PC-9 (cell line): ENCODE measurements at places on chromosomes 1 and 21. TPM values are rescaled to one million over a fixed set of nuclear protein-coding genes. Genes with fewer than 3 reads are reported as not detected.

The S100A1 gene
- total RNA-seq: 0.46 and 1.0 TPM in 2 replicates

The LCE3D gene
- not detected in 2 replicates for total RNA-seq

The CELF3 gene
- not detected in 2 replicates for total RNA-seq

The TMEM82 gene
- total RNA-seq: not detected in 2 replicates

DNA sequence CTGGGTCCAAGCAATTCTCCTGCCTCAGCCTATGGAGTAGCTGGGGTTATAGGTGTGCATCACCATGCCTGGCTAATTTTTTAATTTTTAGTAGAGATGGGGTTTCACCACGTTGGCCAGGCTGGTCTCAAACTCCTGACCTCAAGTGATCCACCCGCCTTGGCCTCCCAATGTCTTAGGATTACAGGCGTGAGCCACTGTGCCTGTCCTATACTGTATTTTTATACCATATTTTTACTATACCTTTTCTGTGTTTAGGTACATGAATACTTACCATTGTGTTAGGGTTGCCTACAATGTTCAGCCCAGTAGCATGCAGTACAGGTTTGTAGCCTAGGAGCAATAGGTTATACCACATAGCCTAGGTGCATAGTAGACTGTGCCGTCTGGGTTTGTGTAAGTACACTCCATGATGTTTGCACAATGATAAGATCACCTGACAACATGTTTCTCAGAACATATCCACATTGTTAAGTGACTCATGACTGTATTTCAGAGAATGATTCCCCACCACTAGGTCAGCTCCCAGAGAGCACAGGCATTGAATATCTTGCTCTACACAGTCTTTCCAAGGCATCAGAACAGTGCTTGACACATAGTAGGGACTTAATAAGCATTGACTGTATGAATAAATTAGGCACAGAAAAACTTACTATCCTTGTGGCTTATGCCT lies 6.0 kb upstream of the CITED4 start:
- H3K27ac ChIP-seq: peak overlapping the region; percentile 90
- no peak overlapping the region for H3K4me3 ChIP-seq
- DNase-seq: no peak
- H3K36me3 ChIP-seq: no peaks in the 10 kb centered on the region
- H3K4me1 ChIP-seq: peaks cover 62% of the 10 kb centered on the region

GRCh38 chr1:42176902-42177519 lies 12.5 kb upstream of the GUCA2A start:
- peak; percentile 44 for DNase-seq
- H3K27ac ChIP-seq: no peak overlapping the region
- H3K4me1 ChIP-seq: peaks cover 19% of the 10 kb centered on the region

DNA sequence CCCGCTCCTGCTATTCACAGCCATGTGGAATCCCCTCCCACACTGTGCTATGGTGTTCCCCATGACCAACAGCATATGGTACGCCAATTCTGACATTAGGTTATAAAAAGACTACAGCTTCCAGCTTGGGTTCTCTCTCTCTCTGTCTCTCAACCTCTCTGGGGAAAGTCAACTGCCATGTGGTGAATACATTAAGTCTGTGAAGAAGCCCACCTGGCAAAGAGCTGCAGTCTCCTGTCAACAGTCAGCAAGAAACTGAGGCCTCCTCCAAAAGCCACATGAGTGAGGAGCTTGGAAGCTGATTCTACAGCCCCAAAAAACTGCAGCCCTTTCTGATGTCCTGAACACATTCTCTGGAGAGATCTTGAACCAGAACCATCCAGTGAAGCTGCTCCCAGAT lies 25.0 kb upstream of the LRRC38 start:
- H3K27me3 ChIP-seq: peaks cover 48% of the 10 kb centered on the region
- no peaks in the 10 kb centered on the region for H3K4me1 ChIP-seq
- H3K27ac ChIP-seq: no peak overlapping the region
- H3K4me3 ChIP-seq: no peak overlapping the region

DNA sequence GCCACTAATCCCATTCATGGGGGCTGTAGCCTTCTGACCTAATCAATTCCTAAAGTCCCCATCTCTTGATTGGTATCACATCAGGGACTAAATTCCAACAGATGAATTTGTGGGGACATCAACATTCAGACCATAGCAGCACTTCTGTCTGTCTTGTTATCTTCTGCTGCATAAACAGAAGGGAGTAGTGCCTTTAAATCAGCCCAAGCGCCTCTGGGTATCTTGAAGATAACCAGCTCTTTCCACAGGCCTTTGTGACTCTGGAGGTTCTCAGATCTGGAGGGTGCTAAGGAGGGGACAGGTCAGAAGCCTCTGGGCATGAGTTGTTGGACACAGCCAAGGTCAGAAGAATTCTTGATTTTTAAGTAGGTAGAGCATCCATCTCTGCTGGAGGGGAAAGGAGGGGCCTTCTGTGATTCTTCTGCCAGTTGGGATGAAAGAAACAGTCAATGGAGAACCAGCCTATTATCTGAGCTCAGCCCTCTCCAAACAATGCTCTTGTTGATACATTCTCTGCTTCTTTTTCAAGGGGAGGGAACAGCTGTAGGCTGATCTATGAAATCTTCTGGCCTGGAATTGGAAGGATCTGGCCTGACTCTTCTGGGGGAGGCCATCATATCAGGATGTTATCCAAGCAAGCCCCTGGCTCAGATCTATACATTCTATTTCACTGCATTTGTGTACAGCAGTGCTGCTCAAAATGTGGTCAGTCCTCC lies 31.3 kb upstream of the LRIG2 start:
- H3K36me3 ChIP-seq: no peaks in the 10 kb centered on the region
- H3K27ac ChIP-seq: no peak overlapping the region
- H3K4me1 ChIP-seq: peaks cover 21% of the 10 kb centered on the region
- no peaks in the 10 kb centered on the region for H3K27me3 ChIP-seq
- DNase-seq: no peak

DNA sequence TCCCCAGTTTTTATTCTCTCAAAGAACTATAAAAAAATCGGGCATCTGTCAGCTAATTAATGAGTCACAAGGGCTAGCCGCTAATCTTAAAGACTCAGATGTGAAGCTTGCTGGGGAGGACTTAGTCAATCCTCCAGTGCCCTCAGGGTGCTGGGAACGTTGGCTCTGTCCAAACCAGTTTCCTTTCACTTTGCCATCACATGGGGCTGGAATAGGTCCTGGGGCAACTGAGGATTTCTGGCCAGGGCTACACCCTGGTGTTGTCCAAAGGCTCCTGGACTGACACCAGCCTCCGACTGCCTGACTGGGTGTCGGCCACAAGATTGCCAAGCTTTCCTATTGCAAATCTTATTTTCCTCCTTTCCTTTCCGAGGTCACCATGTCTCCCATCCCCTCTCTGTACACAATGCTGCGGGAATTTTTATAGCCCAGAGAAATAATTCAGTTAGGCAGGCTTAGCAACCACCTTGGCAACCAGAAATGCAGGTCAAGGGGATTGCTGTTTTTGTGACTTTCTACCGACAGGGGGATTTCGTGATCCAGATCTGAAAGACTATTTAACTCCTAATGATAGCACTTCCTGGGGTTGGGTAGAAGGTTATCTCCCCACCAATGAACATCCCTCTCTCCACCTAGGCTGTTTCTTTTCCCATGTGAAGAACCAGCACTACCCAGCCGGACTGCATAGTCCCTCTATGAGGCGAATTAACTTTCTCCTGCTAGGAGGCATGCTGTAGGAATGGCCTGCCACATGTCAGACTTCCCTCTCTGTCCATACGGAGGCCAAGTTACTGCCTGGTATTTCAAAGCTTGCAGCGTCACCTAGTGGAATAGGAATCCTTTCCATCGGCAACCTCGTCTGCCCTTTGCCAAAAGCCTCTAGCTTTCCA lies 29.9 kb upstream of the CTBS start:
- H3K4me3 ChIP-seq: peak overlapping the region; percentile 52
- H3K4me1 ChIP-seq: peaks cover 36% of the 10 kb centered on the region
- H3K36me3 ChIP-seq: no peaks in the 10 kb centered on the region
- no peaks in the 10 kb centered on the region for H3K27me3 ChIP-seq
- DNase-seq: peak; percentile 74
- H3K27ac ChIP-seq: peak overlapping the region; percentile 60

- H3K4me1 ChIP-seq: peaks cover 50% of the 10 kb centered on the region
- peak within 1 kb of the TSS; percentile 61; the same call in 1 of the 2 replicates for H3K27ac ChIP-seq
- H3K36me3 ChIP-seq: no peaks in the 10 kb centered on the region
- H3K27me3 ChIP-seq: no peaks in the 10 kb centered on the region
These were observed at the start of gene PLA2G2F for GRCh38 chr1:20138961-20139550. Gene PLA2G2F (plus strand): TSS chr1:20139323. CDS start chr1:20139428, 105 bp downstream.

DNA sequence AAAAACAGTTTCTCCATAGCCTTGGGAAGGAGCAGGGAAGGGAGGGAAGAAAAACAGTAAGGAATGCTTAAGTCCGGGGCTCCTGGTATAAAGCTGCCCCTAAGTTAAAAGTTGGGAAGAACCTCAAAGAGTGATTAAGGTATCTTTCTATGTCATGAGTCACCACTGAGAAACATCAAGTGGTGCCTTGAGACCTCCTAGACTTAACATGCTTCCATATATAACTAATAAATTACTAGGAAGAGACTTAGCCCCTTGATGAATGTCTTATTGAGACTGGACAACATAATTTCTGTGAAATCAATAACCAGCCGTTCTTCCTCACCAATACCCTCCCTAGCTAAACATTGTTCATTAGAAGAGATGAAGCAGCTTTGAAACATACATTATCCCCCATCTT lies 121.8 kb upstream of the SLC44A3 start:
- H3K4me1 ChIP-seq: peaks cover 16% of the 10 kb centered on the region
- 0 out of 2 replicates have a peak overlapping the region, but pooled peaks have one; percentile 33 for H3K27ac ChIP-seq
- DNase-seq: no peak
- H3K27me3 ChIP-seq: no peaks in the 10 kb centered on the region
- no peak overlapping the region for H3K4me3 ChIP-seq

GRCh38 chr1:7587773-7588456 lies 183.2 kb upstream of the VAMP3 start:
- no peaks in the 10 kb centered on the region for H3K4me1 ChIP-seq
- no peak overlapping the region for H3K4me3 ChIP-seq
- peaks cover 91% of the 10 kb centered on the region for H3K27me3 ChIP-seq

DNA sequence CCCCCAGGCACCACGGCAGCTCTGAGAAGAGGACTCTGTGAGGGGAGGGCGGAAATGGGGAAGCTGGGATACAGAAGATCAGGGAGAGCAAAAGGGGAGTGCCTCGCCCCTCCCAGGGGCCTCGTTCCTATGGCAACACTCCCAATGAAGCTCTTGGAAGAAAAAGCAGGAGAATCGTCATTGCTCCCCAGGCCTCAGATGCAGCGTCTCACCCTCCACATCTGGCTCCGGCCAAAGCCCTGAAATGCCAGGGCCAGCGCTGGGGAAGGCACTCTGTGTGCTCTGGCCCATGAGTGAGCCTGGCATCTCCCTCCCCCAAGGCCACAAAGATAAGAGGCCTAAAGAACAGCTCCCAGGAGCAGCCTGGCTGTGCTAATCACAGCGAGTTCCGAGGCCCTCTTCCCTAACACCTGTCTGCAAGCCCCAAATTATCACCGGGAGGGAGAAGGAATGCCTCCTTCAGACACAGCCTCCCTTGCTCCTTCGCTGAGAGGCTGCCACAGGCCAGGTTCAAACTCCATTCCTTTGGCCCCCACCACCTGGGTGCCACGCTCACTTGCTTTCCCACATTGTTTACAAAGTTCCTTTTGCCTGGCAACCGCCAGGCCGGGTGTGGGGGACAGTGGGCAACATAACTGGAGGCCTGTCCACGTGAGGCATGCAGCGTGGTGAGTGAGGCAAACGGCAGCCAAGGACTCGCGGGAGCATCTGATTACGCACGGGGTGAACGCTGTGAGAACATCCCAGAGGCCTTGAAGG lies 27.8 kb downstream of the ECE1 start:
- peaks cover 26% of the 10 kb centered on the region for H3K4me1 ChIP-seq
- H3K36me3 ChIP-seq: no peaks in the 10 kb centered on the region

- H3K4me3 ChIP-seq: no peak overlapping the region
- DNase-seq: no peak
- H3K27me3 ChIP-seq: no peaks in the 10 kb centered on the region
- H3K4me1 ChIP-seq: peaks cover 21% of the 10 kb centered on the region
These were observed 2.3 kb upstream of the NENF start for GRCh38 chr1:212430416-212430815.

GRCh38 chr1:185674201-185674600 lies 60.0 kb upstream of the HMCN1 start:
- no peak for DNase-seq
- H3K4me1 ChIP-seq: no peaks in the 10 kb centered on the region
- H3K4me3 ChIP-seq: no peak overlapping the region
- no peak overlapping the region for H3K27ac ChIP-seq
- no peaks in the 10 kb centered on the region for H3K36me3 ChIP-seq

DNA sequence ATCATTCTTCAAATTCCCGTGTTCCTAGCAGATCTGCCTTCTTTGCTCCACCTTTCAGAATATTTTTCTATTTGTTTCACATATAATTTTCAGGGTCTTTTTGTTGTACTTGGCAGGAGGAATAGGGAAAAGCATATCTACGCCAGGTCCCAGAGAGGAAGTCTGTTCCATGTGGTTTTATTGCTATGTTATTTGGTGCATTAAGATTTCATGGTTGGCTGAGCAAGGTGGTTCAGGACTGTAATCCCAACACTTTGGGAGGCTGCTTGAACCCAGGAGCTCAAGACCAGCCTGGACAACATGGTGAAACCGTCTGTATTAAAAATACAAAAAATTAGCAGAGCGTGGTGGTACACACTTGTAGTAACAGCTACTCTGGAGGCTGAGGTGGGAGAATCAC lies 36.1 kb downstream of the COL6A1 start:
- no peak overlapping the region for H3K4me3 ChIP-seq
- H3K36me3 ChIP-seq: no peaks in the 10 kb centered on the region
- H3K27me3 ChIP-seq: no peaks in the 10 kb centered on the region
- no peaks in the 10 kb centered on the region for H3K4me1 ChIP-seq
- H3K27ac ChIP-seq: no peak overlapping the region
- DNase-seq: no peak

DNA sequence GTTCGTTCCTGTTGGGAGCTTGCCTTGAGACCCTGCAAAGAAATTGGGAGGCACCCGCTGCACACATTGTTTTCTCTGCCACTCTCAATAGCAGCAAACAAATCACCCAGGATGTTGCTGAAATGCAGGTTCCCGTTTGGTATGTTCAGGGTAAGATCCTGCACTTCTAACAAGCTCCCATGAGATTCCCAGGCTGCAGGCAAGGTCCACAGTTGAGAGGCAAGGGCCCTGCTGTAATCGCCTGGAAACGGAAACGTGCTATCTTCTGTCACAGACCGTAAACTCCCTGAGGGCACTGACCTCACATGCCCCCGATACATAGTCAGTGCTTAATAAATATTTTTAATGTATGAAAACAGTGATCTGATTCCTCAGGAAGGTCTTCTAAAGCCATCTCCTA lies 37.8 kb downstream of the XCL1 start:
- no peaks in the 10 kb centered on the region for H3K27me3 ChIP-seq
- no peak overlapping the region for H3K4me3 ChIP-seq
- H3K4me1 ChIP-seq: no peaks in the 10 kb centered on the region
- DNase-seq: no peak

- H3K36me3 ChIP-seq: no peaks in the 10 kb centered on the region
- H3K4me3 ChIP-seq: no peak overlapping the region
- no peak for DNase-seq
- H3K27me3 ChIP-seq: no peaks in the 10 kb centered on the region
These were observed 95.0 kb upstream of the COL6A1 start for GRCh38 chr21:45886610-45887026.

- H3K4me3 ChIP-seq: no peak overlapping the region
- no peak for DNase-seq
- no peaks in the 10 kb centered on the region for H3K4me1 ChIP-seq
- no peak overlapping the region for H3K27ac ChIP-seq
These were observed 60.6 kb upstream of the RGL1 start for GRCh38 chr1:183744132-183744913.

GRCh38 chr1:71944006-71944405 lies 338.3 kb downstream of the NEGR1 start:
- H3K4me3 ChIP-seq: no peak overlapping the region
- H3K36me3 ChIP-seq: no peaks in the 10 kb centered on the region
- H3K4me1 ChIP-seq: no peaks in the 10 kb centered on the region
- DNase-seq: no peak
